ENCODE measurements at places on chromosomes 5 and 9.

DNA sequence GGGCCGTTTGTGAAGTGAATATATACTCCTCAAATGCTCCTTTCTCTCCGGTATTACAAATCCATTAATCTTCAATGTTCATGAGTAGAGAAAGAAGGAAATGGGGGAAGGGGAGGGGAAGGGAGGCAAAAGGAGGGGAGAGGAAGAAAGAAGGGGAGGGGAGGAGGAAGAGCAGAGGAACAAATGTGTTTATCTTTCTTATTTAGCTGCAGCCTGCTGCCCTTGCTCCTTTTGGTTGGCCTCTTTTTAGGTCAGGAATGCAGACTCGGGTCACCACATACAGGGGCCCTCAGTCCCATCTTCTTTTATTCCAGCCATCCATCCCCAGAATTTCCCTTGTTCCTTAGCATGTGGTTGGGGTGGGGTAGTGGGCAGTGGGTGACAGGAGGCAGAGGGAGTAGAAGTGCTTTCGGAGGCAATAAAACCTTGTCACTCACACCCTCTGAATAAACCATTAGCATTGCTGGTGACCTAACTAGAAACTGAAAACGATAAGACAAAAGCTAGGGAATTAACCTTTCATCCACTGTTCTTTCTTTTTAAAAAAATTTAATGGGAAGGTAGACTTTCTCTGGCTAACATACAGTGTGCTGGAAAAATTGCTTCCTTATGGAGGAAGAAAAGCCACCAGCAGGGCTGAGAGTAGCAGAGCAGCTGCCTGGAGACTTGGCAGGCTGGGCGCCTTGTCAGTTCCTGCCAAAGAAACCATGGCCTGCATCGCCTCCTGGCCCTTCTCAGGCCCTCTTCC, 16.8 kb upstream of the PRLR start:
- peak; percentile 50 for DNase-seq

- DNase-seq = no peak
Observed at GRCh38 chr5:91176288-91177016, 206.7 kb downstream of the ARRDC3 start.

- DNase-seq = no peak
Observed at GRCh38 chr9:12906646-12907045, 131.8 kb downstream of the LURAP1L start.

- no peak for DNase-seq
Observed at GRCh38 chr9:94269264-94269663, 10.2 kb downstream of the ZNF169 start.

GRCh38 chr9:107422189-107423185, 67.1 kb downstream of the KLF4 start:
- DNase-seq = peak; percentile 83
